ENCODE measurements at places on chromosomes 12 and 14. TPM values are rescaled to one million over a fixed set of nuclear protein-coding genes. Genes with fewer than 3 reads are reported as not detected.

GRCh38 chr14:53331247-53331646 lies 178.1 kb upstream of the DDHD1 start:
- no peak for DNase-seq

DNA sequence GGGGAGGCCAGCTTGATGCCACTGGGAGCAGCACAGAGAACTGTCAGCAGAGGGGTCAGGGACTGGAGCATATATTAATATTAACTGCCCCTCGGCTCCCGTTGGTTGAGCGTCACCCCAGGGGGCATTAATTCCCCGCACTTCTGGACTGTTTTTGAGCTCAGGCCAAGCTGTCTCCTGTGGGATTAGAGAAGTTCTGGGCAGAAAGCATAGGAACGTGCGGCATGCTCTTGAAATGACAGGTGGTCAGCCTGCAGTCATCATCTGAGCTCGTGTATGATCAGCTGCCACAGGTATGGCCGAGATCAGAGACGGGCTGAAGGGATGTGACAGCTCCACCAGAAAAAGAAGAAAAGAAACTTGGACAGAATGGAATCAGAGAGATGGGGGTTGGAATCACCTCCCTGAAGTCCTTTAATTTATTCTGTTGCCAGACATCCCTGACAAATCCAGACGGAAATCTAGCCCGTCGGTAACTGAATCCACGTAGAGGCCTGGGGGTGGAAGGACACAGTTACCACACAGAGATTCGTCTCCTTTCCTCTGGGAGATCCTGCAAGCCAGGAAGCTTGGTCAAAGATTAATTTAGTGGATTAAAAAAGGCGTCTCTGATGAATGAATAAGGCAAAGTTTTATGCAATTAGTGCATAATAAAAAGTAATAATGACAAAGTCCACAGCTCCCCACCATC lies 23.6 kb downstream of the NR1H4 start:
- no peak for DNase-seq

DNA sequence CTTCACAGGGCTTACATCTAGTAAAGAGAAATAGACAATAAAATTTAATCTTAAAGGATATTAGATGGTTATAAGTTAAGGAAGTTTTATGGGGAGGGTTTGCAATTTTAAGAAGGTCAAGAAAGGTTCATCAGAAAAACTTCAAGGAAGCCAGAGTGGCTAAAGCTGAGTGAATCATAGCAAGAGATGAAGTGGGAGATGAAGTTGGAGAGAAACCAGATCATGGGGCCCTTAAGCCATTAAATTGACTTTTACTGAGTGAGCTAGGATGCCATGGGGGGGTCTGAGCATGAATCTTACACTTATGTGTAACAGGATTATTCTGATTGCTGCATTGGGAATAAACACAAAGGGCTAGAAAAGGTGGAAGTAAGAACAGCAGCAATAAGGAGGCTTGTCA lies 189.2 kb downstream of the LRIG3 start:
- no peak for DNase-seq

- DNase-seq = no peak
Observed at GRCh38 chr12:16796168-16796567, 190.2 kb upstream of the LMO3 start.

GRCh38 chr14:22071006-22071405 lies 397.4 kb upstream of the OR4E1 start:
- no peak for DNase-seq

GRCh38 chr12:107891967-107892366 lies 117.5 kb downstream of the ASCL4 start:
- DNase-seq = no peak

GRCh38 chr12:56256326-56256960 lies 1.7 kb downstream of the ANKRD52 start:
- DNase-seq = no peak

GRCh38 chr12:50637870-50638481 lies 125.9 kb upstream of the ATF1 start:
- no peak for DNase-seq

Gene SLC10A1
- polyA plus RNA-seq = not detected

GRCh38 chr12:108876550-108876949 lies 3.3 kb upstream of the DAO start:
- no peak for DNase-seq

DNA sequence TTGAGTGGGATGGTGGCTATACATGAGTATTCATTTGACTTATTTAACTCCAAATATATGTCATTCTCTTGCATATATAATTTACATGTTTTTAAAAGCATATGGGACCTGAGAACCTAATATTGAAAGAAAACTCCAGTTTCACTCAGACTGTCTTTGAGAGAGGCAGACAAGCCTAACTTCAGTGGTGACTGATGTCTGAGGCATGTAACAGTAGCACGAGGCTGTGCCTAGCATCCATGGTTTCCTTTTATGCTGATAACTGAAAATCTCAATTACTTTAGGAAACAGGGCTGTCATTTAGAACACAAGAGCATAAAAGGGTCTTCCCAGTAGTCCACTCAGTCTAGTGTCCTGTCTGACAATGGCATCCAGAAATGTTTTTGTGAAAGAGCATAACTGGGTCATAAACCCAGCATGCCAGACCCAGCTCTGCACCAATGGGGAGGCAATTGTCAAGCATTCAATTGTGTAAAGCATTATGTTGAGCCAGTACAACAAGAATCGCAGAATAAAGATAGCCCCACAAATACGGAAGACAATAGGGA lies 24.3 kb downstream of the MAPK1IP1L start:
- DNase-seq = no peak

GRCh38 chr14:66231820-66232219 lies 254.4 kb upstream of the CCDC196 start:
- DNase-seq = no peak

Gene LGR5
- 0.13 TPM for polyA plus RNA-seq

DNA sequence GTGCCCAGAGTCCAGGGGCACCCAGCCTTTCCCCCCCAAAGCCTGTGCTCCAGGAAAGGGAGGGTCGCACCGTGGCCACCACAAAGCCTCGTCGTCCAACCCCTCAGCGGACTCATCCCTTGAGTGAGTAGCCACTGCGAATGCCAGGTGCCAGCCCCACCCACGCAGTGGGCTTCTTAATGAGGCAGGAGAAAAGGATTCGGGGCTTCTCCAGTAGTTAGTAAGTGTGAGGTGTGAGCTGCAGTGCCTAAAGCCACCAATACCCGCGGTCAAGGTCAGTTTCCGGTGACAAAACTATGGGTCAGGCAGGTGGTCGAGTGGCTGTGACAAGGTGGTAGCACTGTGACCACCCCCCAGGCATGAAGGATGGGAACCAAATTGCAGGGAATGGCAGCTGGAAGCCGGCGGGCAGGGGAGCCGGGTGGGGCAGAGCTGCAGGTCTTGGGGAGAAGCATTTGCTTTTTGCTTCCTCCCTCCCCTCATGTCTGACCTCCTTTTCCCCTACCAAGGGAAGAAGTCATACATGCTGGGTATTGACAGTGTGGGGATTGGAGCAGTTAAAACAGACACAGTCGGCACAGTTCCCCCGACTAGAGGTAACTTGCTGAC lies 8.0 kb downstream of the RAN start:
- no peak for DNase-seq

- DNase-seq = no peak
Observed at GRCh38 chr14:60381909-60382308, 104.0 kb downstream of the C14orf39 start.

Gene ACVRL1
- polyA plus RNA-seq = 0.35 TPM

DNA sequence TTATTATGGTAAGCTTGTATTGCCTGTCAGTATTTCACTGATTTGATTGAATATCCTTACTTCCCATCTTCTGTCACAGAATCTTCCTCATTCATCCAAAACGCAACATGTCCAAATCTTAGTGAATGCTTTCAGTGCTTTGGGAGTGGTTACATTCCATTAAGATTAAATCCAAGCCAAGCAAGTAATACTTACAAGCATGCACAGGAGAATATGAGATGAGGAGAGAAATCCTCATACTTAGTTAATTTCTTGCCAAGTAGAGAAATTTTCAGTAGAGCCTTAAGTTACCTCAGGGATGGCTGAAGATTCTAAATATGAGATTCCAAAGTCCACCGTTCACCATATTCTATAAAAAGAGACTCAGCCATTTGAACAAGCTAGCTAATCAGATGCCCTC lies 316.0 kb downstream of the RAD51B start:
- DNase-seq = no peak

Gene TAS2R9
- polyA plus RNA-seq = not detected

Gene ACOT6
- polyA plus RNA-seq = not detected

Gene LRFN5
- polyA plus RNA-seq = 0.85 TPM

Gene CLEC9A
- not detected for polyA plus RNA-seq

Gene GPR84
- 0.09 TPM for polyA plus RNA-seq

DNA sequence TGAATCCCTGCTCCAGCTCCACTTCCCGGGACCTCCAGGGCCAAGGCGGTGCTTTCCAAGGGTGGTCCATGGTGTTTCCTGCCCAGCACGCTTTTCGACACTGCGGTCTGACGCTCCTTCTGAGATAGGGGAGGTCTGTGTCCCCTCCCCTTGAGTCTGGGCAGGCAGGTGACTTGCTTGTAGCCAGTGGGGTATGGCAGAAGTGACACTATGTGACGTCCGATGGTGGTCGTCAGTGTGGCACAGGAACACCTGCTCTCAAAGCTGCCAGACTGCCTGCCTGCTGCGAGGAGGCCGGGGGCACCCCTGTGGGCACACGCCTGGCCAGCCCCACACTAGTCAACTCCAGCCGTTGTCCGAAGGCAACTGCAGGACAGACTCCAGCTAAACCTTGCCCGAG lies 16.0 kb upstream of the TRAF3 start:
- DNase-seq = no peak

Gene IL22
- not detected for polyA plus RNA-seq

GRCh38 chr12:117409286-117409685 lies 47.9 kb upstream of the NOS1 start:
- DNase-seq = no peak

DNA sequence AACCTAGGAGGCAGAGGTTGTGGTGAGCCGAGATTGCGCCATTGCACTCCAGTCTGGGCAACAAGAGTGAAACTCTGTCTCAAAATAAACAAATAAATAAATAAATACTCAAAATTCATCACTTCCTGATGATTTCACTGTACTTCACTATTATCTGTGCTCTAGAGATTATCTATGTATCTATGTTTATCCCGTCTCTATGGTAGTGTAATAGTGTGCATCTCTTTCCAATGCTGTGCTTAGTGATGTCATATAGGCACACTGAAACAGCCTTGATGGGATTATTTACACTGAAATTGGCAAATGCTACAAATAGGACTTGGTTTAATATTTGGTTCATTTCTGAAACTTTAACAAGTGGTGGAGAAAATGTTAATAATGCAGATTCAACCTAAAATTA lies 6.5 kb downstream of the CAPS2 start:
- DNase-seq = no peak

DNA sequence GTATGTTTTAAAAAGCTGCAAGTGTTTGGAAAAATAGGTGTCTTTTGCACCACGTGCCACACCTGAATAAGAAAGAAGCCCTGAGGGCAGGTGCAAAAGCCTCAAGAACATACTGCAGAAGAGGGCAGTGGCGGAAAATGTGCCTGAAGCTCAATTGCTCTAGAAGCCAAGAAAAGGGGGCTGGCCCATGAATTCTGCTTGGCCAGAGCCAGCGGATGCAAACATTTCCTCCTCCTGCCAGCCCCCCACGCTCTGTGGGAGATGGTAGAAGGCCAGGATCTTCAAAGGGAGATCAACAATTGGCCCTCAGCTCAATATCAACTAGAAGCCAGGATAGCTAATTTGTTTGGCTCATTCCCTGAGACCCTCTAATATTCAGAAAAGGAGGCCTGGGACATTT lies 80.3 kb upstream of the TMEM132D start:
- no peak for DNase-seq

DNA sequence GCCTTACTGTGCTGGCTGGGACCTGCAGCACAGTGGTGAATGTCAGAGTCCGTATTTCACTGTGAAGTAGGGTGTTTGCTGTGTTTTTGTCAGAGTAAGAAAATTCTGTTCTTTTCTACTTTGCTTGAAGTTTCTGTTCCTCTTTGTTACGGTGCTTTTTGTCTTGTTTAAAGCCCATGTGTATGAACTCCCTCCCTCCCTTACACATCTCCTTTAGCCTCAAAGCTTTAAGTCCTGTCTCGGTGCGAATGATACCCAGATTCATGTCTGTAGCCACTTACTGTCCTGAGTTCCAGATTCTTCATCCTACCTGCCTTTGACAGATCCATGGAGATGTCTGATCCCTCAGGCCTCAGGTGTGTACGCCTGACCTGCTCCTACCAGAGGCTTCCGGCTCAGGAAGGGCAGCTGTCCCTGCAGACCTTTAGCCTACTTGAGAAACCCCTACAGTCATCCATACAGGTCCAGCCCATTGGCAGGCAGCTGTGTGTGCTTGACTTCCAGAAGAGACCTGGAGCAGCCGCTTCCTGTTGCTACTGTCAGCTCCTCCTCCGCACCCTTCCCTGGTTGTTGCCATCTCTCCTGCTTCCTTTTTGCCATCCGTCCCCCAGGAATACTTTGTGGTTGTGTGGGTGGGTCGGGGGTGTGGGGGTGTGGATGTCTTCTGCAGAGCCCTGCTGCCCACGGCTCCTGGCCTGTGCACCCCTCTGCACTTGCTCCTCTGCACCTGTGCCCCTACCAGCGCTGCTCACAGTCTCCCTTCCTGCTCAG lies 72.9 kb downstream of the DDX51 start:
- DNase-seq = no peak

- no peak for DNase-seq
Observed at GRCh38 chr14:92717571-92718042, 30.8 kb downstream of the LGMN start.

DNA sequence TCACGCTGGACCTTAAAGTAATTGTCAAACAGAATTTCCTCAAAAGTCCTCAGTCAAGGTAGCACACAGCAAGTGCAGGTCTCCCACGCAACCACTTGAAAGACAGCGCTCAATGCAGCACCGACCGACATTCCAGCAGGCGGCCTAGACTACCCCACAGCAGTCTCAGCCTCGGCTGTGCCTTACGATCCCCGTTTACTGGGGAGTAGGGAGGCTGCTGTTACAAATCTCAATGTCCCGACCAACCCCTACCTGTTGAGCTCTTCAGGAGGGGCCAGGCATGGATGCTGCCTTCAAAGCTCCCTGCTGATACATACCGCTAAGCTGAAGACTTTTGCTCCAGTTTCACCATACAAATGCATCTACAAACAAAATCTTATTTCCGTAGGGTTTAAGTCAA lies 21.8 kb downstream of the VPS37B start:
- DNase-seq = no peak

DNA sequence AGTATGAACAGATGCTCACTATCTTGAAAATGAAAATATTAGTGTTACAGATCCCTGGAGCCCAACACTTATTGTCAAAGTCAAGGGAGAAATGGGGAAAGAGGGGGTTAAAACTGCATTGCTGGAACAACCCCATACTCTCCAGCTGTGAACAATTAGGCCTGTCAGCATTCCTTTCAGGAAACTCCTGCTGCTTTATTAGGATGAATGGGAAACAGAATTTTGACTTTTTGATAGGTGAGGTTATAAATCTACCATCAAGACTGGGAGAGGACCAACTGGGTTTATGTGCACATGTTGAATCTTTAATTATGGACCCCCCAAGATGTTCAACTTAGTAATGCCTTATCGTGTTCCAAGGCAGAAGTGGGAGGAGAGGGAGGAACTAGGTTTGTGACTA lies 85.0 kb downstream of the TMTC1 start:
- no peak for DNase-seq

- no peak for DNase-seq
Observed at GRCh38 chr12:74953697-74954096, 255.9 kb downstream of the KCNC2 start.
